Astrocyte of the hippocampus (primary cell): ENCODE measurements at places on chromosomes 12 and 14.

- no peak for DNase-seq
Measured at GRCh38 chr12:28878629-28879028, 270.4 kb upstream of the FAR2 start.

DNA sequence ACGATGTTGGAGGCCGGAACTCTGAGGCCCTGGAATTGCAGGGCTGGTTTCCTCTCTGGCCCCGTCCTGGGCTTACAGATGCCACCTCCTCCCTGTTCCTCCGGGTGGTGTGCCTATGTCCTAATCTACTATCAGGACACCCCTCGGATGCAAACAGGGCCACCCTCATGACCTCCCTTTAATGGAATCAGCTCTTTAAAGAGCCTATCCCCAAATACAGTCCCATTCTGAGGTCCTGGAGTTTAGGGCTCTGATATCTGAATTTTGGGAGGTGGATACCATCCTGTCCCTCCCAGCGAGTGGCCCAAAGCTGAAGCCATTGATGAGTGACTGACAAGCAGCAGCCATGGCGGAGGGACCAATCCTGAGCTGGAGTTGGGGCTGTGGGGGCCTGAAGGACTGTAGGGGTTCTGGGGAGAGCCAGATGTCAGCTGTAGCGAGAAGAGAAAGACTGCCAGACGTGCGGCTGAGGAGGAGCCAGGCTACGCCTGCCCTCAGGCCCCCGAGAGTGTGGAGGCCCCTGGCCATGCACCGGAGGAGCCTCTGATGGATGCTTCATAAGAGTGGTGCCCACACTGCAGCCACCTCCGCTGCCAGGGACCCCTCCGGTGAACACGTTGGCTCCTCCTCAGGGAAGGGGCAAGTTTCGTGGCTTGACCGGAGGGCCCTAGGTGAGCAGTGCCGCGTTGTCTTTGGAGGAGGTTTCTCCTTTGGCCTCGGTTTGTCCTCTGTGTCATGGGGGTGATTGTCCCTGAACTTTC lies 100.2 kb downstream of the KIF26A start:
- no peak for DNase-seq

- DNase-seq, result no peak
Measured at GRCh38 chr14:100440758-100441203, 117.6 kb downstream of the SLC25A47 start.

DNA sequence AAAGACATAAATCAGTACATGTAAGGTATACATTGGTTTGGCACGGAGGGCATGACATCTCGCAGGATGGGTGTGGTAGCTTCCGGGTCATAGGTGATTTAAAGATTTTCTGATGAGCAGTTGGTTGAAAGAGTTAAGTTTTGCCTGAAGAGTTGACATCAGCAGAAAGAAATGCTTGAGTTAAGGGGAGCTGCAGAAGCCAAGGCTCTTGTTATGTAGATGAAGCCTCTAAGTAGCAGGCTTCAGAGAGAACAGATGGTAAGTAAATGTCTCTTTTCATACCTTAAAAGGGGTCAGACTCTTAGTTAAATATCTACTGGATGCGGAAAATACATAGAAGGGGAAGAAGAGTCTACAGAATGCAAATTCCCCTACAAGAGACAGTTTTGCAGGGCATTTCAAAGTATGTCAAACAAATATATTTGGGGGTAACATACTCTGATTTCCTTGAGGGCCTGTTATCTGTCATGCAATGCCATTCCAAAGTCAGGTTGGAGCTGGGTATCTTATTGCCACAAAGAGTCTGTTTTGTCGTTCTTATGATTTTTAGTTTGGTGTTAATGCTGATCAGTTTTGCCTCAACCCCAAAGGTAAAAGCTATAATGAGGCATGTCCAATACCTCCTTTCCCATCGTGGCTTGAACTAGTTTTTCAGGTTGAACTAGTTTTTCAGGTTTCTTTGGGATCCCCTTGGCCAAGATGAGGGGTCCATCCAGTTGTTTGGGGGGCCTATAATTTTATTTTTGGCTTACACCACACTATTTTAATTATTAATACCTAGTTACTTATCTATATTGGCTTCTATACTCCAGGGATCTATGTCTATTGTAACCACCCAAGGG lies 67.0 kb downstream of the PTHLH start:
- DNase-seq, result peak; percentile 9

GRCh38 chr12:102869571-102869970 lies 47.5 kb downstream of the PAH start:
- DNase-seq, result peak; percentile 23

DNA sequence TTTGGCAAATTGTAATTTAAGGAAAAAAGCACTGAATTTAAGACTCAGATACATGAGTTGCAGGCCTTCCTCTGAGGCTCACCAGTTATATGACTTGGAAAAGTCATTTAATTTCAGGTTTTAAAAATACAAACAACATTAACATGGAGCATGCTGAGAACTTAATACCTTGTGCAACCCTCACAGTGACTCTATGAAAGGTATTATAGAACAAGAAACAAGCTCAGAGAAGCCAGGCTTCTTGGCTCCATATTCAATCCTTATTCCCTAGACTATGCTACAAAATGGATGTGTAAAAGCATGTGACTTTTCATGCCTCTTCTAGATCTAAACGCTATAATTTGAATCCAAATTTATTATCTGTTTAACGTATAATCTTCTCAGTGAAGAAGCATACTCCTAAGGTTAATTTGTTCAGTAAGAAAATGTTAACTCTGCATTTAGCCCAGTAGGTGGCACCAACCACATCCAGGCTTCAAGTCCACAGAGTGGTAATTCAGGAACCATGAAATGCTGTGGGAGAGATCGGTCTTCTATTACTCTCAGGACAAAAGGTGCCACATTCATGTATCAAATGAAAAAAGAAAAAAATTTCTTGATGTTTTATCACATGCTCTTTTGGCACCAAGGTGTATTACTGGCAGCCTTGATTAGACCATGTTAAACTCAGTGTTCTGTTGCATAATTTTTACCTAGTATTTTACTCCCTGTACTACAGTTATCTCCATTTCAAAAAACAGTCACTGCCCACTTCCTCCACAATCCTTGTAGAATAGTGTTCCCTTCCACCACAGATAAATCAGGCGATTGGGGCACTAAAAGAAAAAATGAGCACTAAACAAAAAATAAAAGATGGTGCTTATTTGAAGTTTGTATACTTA lies 9.3 kb downstream of the CCDC196 start:
- DNase-seq, result peak; percentile 80

DNA sequence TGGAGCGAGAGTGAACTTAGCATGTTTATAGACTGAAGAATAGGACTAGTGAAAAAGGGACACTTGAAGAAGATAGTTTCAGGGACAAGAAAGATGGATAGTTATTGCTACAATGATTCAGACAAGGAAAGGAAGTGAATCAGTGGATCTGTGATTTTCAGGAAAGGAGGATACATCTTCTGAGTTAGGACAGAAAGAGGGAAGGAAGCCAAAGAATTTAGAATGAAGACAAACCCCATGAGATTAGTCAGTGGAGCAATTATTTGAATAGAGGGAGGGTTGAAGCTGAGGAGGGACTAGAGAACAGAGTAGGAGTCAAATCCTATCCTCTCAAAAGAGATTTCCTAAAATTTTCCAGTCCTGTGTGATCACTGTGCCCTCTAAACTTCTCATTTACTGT lies 282.7 kb downstream of the AKAP6 start:
- peak; percentile 42 for DNase-seq

DNA sequence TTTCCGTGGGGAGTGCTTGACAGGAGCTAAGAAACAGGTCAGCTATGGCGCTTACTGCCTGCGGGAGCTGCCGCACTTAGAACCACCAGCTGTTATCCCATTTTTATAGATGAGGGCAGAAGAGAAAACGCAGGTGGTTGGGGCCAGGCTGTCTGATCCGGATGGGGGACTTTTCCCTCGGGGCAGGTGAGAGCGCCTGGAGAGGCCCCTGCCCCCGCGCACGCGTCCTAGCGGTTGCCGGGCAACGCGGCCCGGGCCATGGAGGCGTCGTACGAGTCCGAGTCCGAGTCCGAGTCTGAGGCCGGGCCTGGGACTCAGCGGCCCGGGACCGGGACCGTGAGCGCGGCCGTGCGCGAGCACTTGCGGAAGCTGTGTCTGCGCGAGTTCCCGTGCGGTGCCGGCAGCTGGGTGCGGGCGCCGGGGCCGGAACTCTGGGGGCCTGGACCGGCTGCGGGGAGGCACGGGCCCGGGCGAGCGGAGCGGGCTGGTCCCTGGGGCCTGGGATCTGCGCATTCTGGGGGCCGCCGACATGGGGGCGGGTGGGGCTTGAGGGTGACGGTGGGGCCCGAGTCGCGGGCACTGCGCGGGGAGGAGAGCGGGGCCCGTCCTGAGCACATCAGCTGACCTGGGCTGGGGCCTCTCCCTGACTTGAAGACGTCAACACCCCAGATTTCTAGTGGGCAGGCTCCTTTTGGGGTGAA lies at the start of gene LRRC43:
LRRC43 (plus strand) TSS at position 237 of the 701 bp plus-strand sequence; CDS start at position 259, 22 bp downstream.
- DNase-seq, result peak; percentile 66

DNA sequence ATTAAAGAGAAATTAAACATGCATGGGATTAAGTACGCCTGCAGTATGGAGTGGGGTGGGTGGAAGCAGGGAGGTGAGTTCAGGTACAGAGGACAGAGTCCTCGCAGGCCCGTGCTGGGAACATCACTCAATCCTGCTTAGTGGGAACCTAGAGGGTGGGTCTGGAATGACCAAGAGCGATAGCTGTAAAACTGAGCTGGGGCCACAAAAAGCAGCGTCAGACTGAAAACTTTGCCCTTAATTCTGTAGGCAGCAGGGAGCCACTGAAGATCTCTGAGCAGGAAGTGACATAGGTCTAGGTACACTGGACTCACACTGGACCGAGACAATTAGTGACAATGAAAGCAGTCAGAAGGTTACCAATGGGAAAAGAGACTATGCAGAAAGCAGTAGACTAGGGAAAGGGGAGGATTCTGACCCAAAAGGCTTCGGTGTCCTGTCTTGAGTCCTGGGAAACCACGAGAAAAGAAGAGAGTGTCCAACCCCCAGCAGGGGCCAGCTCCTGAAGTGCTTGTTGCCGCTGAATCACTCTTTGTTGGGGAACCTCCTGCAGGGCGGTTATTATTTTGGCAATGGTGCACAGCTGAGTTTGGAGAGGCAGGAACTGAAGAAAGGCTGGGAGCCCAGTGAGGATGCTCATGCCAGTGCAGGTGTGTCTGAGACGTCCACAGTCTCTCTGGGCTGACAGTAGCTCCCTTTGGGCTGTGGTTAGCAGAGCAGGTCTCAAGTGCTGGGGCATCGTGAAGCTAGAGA lies 97.4 kb downstream of the PLXNC1 start:
- no peak for DNase-seq

GRCh38 chr14:44639781-44640385 lies 132.8 kb upstream of the FSCB start:
- no peak for DNase-seq

- DNase-seq, result peak; percentile 53
Measured at GRCh38 chr12:107385509-107385908, 292.2 kb upstream of the CRY1 start.

DNA sequence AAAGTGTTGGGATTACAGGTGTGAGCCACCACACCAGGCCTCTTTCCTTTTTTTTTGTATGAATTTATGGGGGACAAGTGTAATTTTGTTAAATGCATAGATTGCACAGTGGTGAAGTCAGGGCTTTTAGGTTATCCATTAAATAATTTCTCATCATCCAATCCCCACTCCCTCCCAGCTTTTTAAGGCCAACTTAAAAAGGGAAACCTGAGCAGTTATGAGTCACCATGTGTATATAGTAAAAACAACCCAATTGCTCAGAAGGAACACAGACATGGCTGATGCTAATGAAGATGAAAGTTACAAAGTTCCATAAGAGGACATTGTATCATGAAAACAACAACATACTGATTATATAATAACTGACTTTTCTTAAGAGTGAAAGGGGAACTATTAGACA lies 25.6 kb upstream of the ARID2 start:
- DNase-seq, result no peak

DNA sequence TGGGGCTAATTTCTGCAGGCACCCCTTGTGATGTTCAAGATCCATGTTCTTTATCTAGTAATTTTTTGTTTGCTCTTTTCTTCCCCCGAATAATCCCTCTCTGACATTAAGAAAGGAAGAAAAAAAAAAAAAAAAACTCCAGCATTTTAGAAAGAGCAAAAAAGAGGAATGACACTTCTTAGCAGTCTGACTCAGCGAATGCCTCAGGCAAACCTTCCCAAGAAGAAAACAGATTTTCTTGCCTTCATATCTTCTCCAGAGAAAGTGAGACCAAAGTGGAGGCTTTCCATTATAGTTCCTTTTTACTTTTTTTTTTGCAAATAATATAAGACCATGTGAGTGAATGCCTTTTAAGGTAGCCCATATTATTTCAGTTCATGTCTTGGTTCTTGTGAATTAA lies 479.0 kb upstream of the SYT1 start:
- DNase-seq, result peak; percentile 5

DNA sequence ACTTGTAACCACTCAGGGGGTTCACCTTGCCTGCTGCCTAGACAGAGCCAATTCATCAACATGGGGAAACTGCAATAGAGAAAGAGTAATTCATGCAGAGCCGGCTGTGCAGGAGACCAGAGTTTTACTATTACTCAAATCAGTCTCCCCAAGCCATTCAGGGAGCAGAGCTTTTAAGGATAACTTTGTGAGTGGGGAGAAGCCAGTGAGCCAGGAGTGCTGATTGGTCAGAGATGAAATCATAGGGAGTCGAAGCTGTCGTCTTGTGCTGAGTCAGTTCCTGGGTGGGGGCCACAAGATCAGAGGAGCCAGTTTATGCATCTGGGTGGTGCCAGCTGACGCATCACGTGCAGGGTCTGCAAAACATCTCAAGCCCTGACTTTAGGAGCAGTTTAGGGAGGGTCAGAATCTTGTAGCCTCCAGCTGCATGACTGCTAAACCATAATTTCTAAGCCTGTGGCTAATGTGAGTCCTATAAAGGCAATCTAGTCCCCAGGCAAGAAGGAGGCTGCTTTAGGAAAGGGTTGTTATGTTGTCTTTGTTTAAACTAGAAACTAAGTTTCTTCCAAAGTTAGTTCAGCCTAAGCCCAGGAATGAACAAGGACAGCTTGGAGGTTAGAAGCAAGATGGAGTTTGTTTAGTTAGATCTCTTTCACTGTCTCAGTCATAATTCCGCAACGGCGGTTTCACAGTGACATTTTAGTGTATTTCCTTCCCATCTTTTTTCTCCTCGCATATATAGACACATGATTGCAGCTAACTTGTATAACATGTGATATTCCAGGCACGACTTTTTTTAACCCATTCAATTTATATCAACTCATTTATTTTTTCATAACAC lies 68.9 kb upstream of the NCOR2 start:
- DNase-seq, result peak; percentile 41

DNA sequence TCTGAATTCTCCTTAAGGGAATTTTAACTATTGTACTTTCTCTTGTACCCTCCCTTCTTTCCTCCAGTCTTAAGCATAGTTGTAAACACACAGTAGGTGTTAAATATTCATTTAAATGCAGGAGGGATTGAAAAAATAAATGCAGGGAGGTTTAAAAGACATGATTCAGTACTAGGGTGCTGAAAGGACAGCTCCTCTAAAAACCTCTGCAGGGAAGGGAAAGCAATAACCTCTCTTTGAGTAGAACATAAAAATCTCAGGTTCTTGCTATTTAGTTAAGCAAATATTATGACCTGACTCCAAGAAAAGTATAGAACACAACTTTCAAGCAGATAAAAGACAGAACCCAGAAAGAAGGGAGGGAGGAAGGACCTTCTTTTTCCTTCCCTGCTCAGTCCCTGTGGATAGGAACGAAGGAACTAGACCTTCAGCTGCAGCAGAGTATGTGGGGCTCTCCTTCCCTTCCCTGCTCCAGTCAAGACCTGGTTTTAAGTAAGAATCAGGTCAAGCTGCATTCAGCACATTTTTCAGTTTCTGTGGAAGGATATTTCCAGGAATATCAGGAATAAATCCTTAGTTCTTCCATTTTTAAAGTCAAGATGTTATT lies 4.7 kb downstream of the MAP3K9 start:
- peak; percentile 39 for DNase-seq

- no peak for DNase-seq
Measured at GRCh38 chr12:119008691-119009221, 27.4 kb downstream of the SRRM4 start.
